ENCODE measurements at places on chromosomes 5 and 9.

DNA sequence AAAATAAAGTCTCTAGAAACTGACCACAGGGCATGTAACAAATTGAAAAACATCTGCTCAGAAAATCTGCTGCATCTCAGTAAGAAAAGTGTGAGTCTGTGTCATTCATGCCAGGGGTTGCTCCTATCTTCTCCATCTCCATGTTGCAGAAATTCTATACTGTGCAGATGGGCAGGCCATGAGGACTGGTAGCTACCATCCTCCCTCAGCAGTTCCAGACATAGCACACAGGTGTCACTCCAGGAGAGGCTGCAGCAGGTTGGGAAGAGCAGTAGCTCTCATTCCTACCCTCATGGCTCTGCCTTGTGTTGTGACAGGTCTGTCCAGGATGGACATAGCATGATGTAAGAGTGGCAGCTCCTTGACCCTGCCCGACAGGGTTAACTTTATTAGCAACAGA lies 173.4 kb downstream of the NDUFS4 start:
- DNase-seq = no peak

- DNase-seq = no peak
These were observed 958.5 kb downstream of the DTWD2 start for GRCh38 chr5:118029807-118030206.

DNA sequence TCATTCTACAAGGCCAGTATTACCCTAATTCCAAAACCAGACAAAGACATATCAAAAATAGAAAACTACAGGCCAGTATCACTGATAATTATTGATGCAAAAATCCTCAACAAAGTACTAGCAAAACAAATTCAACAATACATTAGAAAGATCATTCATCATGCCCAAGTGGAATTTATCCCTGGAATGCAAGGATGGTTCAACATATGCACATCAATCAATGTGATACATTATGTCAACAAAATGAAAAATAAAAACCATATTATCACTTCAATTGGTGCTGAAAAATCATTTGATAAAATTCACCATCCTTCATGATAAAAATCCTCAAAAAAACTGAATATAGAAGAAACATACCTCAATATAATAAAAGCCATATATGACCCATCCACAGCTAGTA lies 115.2 kb upstream of the SLC27A6 start:
- no peak for DNase-seq

DNA sequence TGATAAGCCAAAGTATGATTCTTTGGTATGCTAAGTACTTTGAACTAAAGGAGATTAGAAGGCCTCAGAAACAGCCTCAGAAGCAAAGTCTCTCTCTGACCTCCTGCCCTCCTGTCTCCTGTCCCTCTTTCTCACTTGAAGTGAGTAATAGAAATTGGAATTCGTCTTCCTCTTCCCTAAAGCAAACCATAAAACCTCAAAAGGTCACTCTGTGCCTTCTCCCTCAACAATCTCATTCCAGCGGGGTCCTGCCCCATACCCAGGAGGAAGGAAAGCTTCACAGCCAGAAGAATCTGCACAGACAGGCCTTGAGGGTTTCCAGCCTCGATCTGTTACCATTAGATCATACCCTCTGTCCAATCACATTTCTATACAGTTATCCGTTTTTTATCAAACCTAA lies 87.8 kb downstream of the HAPLN1 start:
- DNase-seq = no peak

DNA sequence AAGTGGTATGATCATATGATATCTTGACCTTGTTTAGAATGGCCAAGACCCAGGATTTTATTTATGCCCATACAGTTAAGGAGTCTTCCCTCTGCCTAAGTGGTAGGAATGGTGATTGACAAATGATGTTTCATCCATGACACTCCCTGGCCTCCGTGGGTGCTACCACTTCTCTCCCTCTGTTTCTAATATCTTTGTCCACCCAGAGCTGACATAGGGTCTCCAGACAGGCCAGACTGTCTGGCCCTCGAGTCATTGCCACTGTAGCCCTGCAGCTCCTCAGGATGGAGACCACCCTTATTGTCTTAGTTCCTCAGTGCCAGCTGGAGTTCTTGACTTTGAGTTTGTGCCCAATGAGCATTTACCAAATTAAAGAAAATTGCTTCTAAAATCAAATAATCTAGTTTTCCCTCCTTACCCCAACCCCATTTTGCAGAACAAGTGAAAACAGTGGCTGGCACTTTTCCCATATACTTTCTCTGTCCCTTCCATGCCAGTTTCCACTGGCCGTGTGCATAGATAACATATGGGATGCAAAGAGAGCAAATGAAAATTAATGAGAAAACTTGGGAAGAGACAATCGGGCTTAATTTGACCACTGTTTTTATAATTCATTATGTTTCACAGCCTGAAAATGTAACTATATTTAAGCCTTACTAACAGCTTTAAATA lies 235.7 kb downstream of the NSG2 start:
- no peak for DNase-seq

DNA sequence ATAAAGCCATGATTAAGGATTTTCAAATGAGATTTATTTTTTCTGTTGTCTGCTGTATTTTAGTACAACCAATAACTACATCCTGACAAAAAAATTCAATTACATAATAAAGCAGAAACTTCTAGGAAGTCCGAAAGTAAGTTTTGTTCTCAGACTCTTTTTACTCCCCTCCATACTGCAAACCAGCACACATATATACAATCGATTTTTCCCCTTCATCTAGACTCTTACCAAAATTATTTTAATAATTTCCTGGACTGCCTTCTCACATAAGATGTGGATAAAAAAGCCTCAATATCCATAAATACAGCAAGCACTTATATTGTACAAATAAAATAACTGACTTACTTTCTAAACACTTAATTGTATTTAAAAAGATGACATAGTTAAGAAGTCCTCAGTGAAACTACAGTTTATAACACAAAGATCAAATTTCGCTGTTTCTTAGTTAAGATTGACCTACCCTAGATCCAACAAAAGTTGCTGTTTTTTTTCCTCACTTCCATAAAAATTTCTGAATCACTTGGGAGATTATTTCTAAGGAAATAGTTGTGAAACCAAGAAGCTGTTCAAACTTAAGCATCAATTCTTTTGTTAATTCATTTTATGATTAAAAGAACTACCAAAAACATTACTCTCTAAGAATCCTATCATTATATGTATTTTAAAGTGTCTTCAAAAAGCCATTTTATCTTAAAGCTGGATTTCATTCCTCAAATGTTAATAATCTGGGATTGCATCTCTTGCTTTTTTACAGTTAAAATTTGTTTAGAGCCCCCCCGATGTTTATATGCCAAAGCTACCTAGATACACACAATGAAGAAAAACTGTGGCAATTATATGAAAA lies 74.7 kb upstream of the IFNE start:
- no peak for DNase-seq

DNA sequence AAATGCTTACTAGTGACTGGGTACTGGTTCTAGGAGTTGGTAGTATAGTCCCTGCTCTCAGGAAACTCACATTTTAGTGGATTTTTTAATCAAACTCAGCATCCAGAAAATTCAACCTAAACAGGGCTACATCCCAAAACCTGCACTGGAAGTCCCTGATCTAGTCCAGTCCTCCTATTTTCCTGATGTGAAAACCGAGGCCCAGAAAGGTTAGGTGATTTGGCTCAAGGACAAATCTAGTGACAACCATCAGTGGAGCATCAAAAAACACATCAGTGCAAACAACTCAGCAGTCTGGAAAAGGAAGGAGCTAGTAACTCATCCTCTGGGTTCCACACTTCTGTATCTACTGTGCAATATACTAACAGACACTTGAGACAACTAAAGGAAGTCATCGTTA lies 38.2 kb downstream of the SERINC5 start:
- DNase-seq = no peak
